ENCODE measurements at places on chromosomes 13 and 19.

GRCh38 chr19:54677217-54677616, 14.4 kb downstream of the LILRB4 start:
- DNase-seq, result no peak

DNA sequence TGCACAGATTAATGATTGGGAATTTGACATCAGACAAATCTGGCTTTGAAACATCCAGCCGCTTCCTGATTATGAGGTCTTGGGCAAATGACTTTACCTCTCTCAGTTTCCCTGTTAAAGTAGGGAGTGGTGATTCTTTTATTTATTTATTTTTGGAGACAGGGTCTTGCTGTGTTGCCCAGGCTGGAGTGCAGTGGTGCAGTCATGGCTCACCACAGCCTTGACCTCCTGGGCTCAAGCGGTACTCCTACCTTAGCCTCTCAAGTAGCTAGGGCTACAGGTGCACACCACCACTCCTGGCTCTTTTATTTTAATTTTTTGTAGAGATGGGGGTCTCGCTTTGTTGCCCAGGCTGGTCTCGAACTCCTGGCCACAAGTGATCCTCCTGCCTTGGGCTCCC, 2.7 kb downstream of the PSMD8 start:
- no peak for DNase-seq

- no peak for DNase-seq
These were observed 1.7 kb upstream of the DNAJB1 start for GRCh38 chr19:14519860-14520407.

DNA sequence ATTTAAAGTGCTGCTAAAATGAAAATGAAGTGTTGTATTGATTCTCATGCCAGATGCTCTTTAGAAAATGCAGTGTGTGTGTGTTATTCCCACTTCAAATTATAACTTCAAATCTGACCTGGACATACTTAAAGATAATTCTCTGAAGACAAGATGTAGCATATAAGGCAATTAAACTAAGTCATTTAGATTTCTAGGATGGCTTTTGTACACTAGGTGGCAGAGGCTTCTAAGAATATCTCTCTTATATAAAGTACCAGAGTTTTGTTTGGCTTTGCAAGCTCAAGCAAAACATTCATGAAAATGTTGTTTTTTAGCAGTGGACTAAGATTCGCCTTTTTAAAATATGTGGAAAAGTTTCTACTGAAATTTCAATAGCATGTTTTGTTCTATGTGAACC, 407.2 kb downstream of the GPC5 start:
- no peak for DNase-seq

DNA sequence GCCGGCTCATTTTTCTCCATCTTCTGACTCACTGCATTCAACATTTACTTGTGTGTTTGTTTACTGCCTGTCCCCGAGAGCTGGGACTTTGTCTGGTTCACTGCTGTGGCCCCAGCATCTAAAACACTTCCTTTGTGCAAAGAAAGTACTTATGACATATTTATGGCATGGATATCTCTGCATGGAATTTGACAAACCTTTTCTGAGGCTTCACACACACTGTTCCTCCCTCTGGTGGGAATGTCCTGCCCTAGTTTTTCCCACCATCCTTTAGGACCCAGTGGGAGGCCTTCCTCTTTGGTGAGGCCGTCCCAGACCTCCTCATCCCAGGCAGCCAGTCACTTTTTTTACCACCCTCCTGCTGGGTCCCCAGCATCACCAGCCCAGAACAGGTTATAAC, 1.4 kb upstream of the SRRM5 start:
- DNase-seq, result no peak

DNA sequence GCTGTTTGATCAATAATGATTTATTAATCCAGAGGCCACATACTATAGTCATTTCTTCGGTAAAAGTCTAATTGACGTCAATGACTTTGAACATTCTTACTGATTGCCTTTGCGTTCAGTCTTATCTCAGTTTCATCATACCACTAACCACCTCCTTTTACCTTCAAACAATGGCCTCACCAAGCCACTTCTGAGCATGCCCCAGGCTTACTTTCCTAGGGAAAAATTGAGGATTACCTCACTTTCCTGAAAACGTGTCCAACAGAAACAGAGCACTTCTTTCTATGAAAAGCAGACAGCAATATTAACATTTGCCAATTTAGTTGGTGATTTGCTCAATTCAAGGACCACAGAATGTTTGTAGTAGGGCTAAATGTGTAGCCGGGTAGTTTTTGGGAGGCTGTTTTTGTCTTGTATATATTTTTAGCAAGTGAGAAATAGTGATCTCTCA, 157.6 kb downstream of the KLF5 start:
- DNase-seq, result no peak

GRCh38 chr13:28856287-28856686, 36.1 kb downstream of the MTUS2 start:
- DNase-seq, result no peak

DNA sequence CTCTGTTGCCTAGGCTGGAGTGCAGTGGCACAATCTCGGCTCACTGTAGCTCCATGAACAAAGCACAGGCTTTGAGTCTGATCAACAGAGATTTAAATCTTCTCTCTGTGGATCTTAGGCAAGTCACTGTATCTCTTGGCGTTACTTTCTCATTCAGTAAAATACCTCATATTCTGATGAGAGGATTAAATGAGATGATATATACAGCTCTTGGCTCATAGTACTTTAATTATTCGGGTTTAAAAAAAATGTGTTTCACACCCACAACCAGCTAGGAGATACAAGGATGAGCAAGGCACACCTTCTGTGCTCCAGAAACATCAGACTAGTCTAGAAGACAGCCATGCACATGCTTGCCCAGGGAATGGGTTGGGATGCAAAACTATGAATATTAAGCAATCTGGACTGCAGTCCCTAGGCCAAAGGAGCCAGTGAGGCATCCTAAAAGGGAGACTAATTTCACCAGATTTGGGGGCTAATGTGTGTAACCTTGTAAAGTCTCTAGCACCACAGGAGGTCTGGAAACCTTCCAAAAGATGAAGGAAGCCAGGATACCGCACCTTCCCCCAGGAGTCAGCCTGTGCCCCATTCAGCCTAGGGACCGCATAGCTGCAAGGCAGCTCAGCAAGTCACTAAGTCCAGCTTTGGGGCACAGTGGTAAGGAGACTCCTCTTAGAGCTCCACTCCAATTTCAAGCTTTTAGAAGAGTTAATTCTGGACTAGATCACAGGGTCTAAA, 2.5 kb downstream of the VPS36 start:
- no peak for DNase-seq

DNA sequence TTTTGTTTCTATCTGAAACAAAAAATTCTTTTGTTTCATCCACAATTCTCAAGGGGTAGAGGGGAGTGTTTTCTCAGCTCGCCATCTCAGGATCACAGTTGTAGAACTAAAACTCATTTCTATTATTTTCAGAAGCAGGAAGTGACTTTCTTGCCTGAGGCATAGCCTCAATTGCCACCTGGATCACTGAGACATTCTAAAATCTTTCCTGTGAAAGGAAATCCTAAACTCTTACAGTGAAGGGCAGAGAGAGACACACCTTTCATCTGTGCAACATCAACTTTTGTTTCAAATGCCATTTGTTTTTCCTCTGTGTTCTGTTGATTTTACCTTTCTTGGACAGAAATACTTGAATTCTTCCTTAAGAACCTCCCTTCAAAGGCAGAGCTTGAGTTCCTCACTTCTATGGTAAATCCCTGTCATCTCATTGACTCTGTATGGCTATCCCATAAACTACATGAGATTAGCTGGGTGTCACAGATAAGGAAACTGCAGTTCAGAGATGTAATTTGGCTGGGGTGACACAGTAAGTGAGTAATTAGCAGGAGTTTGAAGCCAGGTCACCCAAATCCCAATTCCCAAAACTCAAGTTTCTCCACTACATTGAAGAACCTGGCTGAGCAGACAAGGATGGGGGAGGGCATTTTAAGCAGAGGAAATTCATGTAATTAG, 224.4 kb upstream of the HTR2A start:
- no peak for DNase-seq

DNA sequence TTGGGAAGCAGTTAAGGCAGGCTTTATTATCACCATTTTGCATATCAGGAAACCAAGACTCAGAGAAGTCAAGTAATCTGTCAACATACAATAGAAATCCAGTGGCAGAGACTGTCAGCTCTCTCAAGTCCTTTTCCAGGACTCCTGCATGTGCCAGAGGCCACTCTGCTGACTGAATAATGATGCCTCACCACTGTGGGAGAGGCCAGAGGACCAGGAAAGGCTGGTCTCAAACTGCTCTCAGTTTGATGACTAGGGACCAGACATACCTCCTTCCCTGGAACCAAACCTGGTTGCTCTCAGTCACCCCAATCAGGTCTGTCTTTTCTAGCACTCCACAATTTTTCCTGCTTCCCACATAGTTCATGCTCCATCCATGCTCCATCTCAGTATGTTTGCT, 8.0 kb downstream of the RNASEH2B start:
- DNase-seq, result no peak

DNA sequence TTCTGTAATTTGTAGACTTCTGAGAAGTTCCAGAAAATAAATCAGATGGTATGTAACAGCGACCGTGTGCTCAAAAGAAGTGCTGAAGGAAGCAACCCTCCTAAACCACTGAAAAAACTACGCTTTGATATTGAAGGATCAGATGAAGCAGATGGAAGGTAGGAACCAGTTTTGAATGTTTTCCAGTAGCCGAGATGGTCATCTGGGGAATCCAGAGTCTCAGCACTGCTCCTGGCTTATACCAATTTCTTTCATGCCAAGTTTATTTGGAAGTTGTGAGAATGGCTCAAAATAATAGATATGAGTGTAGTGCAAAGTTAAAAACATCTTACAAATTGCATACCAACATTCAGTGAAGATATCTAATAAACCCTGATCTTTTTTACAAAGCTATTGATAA, 56.2 kb downstream of the RCBTB2 start:
- DNase-seq, result no peak

GRCh38 chr13:113118261-113119021, 4.2 kb upstream of the F10 start:
- DNase-seq, result no peak

DNA sequence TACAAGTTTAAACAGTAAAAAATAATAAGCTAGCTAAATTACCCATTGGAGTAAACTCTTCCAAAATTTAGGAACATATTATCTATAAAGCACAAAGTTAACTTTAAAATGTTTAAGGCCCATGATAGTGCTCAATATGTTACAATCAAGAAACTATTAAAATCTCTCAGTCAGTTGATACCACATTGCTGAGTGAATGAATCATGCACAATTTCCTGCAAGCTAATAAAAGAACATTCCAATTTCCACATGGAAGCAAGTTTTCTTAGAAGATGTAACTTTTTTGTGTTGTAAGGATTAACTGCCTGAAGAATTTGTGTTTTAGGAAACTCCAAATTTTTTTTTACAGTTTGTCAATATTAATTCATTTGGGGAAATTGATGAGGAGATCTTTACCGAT, 666.6 kb downstream of the SLITRK1 start:
- DNase-seq, result no peak

DNA sequence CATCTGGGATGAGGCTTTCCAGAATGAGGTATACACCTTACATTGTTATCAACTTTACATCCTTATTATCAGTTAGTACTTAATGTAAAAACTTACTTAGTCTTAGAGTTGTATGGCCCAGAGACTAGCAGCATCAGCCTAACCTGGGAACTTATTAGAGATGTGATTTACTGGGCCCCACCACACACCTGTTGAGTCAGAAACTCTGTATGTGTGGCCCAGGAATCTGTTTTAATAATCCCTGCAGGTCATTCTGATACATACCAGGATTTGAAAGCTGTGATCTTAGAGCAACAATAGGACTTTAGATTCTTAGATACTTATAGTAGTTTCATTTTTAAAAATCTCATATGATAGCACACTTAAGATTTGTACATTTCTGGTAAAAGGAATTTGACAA, 17.4 kb downstream of the FNDC3A start:
- DNase-seq, result no peak

DNA sequence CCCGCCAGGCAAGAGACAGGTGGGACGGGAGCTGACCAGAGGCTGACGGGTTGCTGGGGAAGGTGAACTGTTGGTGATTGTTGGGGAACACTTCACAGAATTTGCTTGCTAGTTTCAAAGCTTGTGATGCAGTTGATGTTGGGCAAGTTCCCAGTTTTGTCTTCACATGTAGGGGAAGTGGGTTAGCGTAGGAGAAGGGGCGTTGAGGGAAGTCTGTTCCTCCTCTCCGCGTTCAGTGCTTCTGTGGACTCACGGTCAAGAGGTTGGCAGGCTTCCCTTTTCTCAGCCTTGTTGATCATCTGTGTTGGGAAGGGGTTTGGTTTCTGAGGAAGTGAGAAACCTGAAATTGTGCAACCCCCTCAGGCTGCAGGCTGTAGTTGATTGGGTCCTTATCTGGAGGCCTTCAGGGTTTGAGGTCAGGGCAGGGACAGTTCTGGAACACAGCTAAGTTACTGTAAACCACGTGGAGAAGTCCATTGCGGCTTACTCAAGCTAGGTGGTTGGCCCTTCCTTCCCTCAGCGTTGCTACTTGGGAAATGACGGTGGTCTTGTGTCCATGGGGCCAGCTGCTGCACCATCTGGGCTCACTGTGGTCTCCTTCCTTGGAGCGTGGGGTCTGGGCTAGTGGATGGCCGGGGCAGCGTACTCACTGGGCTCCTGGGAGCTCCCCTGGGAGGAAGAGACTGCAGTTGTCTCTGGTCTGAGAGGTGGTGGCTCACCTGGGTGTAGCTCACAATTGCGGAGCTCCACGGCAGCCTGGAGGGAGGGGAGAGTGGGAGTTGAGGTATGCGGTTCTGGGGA, 7.5 kb downstream of the RPS9 start:
- no peak for DNase-seq

DNA sequence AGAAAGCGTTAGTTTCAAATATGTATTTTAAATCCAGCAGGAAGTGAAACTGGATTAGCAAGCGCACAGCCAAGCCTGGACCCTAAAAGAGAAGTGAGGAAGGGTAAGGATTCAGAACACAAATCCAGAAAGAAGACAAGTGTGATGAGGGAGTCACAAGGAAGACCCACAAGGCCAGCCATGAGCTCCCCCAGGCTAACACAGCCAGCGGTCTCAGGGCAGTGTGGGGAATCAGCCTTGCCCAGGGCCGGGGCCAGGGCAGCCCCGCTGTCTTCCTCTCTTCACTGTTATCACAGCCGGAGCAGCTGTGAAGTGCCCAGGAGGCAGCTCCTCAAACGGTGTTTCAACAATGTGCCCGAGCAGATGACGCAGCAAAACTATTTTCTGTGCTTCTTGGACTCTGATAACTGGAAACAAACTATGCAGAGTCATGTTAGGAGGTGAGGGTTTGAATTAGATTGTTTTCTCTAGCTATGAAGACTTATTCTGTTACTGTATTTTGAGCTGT, 12.2 kb upstream of the CDC16 start:
- DNase-seq, result no peak

- DNase-seq, result no peak
These were observed 35.6 kb downstream of the ATP11A start for GRCh38 chr13:112725346-112726015.

GRCh38 chr13:91406619-91407018, 8.2 kb downstream of the GPC5 start:
- no peak for DNase-seq

DNA sequence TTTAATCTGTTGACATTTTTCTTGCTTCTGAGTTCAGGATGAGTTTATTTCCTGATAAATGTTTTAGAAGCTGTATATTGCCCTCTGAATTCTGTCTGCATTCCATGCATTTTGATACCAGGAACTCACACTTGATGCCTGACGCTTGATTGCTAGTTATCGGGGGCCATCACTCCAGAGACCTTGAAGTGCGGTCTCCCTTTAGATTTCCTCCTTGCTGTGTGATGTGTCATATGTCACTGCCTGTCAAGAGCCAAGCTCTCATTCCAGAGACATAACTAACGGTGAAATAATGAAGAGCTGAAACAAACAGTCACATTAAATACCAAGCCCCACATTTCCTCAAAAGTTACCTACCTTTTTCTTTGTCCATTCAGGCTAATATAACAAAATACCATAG, 155.5 kb downstream of the TNFSF13B start:
- DNase-seq, result no peak

- no peak for DNase-seq
These were observed 64.9 kb upstream of the MEDAG start for GRCh38 chr13:30841154-30841553.

Data from stimulated activated CD8-positive, alpha-beta memory T cell treated with anti-CD3 and anti-CD28 coated beads, Interleukin-2, amount 100 ng/mL, for 1 hour (primary cell).